Substantia nigra (tissue), 51 donors: ENCODE measurements at places on chromosomes 2 and 18.

GRCh38 chr2:237299906-237300305 is 114.1 kb downstream of the COL6A3 start:
- no peak for DNase-seq

GRCh38 chr2:102239344-102239743 is 52.5 kb downstream of the IL1RL2 start:
- DNase-seq = no peak

DNA sequence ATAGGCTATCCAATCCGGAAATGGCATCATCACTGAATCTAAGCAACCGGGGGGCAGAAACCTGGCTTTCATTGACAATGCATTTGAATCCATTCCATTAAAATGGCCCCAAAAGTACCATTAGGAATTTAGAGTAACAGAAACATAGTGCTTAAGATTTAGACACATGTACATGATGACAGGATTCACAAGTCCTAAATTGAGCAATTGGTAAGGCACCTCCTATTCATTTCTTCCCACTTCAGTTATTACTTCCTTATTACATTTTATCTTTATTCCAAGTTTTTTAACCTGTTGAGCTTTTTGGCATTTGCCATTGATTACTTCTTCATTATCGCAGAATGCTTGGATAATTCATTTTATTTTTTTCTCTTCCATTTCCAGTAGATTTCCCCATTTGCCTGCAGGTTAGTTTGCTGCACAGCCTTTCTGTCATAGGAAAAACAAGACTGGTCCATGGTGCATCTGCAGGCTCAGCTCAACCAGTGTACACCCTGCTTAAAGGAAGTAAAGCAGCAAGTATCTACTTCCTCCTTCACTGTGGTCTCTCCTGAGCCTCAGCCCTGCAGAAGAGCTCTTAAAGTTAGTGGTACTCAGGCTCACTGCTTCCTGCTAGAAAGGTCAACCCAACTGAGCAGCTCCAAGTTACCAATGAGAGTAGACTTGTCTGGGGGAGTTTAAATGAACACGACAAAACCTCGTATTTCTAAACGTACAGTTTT is 89.2 kb downstream of the DOCK10 start:
- DNase-seq = no peak

- DNase-seq = no peak
These were observed 678.5 kb downstream of the ARHGAP15 start for GRCh38 chr2:143807671-143808070.

- DNase-seq = no peak
These were observed 46.0 kb downstream of the ACAA2 start for GRCh38 chr18:49767111-49768050.

GRCh38 chr18:67159662-67160061 is 356.9 kb downstream of the DSEL start:
- no peak for DNase-seq

GRCh38 chr2:38037757-38038621 is 38.0 kb downstream of the CYP1B1 start:
- peak; percentile 11 for DNase-seq

GRCh38 chr2:48756289-48756688 is 765 bp upstream of the LHCGR start:
- no peak for DNase-seq

DNA sequence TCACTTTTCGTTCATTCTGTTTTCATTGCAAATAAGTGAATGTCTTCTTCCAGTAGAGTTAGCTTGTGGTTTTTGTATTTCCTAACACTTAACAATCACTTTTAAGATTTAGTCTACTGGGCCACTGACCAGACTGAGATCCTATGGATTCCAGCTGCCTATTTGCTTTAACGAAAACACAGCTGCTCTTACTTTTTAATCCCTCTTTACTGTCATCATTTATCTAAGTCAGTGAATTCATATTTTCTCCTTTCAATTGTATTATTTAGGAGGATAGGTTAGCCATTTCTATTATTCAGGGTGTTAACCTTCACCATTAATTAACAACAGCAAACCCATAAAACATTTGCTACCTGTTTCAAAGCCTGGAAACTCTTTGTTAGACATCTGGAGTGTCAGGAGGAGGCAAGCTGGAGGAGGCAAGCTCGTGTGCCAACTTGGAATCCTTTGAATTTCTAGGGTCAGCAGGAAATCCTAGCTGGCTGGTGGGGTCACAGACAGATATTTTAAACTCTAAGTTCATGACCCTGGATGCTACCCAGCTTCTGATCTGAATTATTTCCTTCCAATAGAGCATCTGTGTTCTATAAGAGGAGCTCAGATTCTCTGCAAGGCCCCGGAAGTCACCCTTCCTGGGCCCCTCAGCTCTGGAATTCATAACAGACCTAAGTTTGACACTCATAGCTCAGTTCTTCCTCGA is 385.3 kb downstream of the RBM43 start:
- no peak for DNase-seq

GRCh38 chr2:215836881-215837280 is 176.5 kb downstream of the MREG start:
- DNase-seq = no peak

DNA sequence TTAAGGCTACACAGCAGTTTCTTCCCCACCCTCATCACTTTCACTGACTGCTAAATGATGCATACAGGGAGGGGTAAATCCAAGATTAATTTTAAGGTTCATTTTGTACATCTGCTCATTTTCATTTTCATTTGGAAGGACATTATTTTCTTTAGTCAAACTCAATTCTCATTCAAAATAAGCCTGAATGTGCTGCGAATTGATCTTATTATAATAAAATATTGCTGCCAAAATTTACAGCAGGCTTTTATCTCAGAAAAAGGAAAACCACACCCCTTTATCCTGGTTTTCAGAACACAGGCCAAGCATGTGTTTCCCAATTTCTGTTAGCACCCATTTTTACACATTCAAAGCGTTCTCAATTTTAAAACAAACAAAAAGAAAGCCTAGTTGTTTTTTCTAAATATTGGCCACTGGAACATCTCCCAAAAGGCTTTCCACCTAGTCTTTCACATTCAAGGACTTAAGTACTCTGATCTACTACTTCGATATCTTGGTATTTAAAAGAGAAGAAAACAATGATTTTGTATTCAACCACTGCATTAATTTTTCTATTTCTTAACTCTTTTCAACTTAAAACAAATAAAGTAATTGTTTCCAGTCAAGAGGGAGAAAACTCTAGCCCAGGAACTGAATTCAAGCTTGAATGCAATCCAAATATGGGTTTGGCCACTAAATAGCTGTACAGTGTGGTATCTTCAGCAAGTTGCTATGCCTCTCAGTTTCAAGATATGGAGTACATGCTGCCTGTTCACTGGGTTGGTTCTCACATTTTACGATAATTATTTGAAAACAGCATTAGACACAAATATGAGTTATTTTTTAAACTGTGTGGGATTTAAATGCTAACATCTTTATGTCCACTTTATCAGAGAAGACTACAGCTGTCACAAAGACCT is 52.5 kb downstream of the CDH2 start:
- no peak for DNase-seq

- DNase-seq = no peak
These were observed 49.9 kb downstream of the UGP2 start for GRCh38 chr2:63891488-63892030.

GRCh38 chr2:20352230-20352578 is 1.6 kb upstream of the PUM2 start:
- DNase-seq = no peak

DNA sequence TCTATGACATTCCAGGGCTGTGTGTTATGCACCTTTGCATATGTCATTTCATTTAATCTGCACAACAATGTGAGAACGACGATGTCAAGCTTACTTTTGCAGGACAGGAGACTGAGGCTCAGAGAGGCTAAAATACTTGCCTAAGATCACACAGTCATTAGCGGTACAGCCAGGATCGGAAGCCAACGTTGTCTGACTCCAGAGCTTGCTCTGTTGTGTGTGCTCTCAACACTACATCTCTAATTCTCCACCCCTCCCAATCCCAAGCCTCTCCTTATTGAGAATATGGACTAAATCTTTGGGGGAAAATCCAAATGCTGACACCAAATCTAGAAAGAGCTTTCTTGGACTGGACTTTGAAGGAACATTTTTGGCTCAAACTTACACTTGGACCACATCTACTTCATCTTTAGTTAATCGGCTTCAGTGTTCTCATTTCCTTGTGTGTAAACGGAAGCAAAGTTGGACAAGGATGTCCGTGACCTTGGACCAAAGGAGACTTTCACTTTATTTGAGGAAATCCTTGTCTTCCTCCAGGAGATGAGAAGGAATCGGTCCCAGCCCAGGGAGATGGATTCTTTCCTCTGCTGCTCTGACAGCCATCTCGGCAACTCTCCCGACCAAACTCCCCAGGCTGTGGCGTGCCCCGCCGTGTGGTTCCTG is 242.4 kb downstream of the LPIN1 start:
- no peak for DNase-seq

DNA sequence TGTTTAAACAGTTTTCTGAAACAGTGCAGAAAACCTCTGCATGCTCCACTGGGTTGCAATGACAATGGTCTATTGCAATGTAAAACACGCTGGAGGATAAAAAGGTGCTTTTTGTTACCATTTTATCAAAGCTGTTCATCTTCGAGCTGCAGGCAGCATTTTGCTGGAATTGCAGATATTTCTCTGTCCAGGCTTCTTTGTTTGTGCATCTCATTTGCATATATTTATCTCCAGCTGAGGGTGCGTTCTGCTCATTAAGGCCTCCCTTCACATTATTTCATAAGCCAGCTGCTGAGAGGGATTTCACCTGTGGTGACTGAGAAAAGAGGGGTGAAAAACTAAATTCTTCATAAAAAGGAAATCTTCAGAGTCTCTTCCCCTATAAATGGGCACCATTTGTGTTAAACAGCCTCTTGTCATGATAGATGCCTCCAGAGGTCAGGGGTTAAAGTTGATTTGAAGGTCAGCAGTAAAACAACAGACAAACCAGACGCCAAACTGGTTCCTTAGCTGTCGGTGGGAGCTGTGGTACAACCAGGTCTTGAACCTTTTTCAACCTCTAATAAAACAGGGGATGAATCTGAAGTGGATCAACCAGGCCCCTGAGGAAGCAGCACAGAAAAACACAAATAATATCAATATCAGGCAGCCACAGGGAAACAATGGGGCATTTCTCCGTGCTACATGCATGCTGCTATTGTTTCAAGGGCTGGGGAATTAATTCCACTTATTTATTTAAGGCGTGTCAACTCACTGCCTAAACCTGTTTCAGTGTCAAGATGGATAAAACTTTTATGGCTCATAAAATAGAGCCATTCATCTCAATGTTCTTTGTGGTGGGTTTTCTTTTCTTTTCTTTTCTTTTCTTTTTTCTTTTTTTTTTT is 265.1 kb downstream of the MEIS1 start:
- DNase-seq = no peak

GRCh38 chr2:236843161-236843968 is 242.3 kb upstream of the COPS8 start:
- no peak for DNase-seq

DNA sequence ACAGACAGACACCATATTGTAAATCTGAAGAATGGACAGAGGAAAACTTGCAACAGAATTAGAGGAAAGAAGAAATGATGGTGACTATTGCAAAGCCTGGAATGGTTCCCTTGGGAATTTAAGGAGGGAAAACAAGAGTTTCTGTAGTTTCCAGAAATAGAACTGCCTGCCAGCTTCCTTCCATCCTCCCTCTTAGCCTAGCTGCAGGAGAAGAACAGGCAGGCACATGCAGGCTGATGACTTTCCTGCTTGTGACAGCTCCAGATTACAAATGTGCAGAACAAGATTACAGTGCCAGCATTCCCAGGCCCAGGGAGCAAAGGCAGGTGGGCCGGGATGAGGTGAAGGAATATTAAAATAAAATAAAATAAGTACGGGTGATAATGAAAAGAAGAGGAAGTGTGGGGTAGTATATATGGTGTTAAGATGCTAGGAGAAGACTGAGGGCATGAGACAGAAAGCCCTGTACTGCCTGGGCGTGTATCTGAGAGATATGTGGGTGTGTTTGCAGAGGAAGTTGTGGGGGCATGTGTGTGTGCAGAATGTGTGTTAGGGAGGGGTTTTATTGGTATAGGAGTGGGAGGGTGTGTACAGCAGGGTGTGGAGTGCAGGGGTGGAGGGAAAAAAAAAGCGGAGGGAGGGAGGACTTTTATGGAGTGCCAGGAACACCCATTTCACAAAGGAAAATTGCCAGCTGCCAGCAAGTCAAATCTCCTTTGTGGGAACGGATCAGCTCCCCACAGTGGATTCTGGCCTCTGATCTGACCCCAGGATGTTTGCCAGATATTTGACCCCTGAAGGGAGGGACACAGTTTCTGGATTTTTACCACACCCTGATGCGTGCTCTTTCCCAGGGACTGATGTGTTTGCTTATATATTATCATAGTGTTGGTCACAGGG is 43.9 kb upstream of the NEMP2 start:
- DNase-seq = no peak

DNA sequence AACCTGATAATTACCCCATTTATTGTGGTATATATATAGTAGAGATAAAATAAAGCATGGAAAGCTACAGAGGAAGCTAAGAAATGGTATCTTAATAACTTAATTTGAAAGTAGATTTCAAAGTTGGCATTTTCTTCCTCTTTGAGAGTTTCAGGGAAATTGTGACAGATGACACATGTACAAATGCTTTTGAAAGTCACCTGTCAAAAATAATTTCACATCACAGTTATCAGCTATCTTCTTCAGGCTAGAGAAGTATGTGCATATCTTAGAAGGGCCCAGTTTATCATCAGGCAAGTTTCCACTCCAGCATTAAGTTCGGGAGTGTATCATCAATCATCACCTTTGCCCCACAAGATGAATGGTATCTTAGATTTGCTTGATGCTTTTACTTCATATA is 457.9 kb downstream of the LRRTM4 start:
- no peak for DNase-seq

DNA sequence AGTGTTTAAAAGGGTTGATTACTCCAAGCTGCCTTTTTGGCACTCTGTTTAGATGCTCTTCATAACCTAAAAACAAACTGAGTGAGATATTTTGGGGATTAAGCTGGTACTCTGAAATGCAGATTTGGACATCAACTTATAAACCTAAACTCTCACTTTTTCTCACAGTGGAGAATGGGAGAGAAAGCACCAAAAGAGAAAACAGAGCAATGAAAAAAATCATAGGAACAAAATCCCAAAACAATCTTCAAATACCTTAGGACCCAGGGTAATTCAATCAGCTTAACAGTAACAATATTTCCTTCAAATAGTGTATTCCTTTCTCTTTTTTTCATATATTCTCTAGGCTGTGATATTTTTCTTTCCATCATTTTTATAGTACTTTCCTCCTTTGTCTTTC is 11.5 kb downstream of the LRP1B start:
- no peak for DNase-seq

DNA sequence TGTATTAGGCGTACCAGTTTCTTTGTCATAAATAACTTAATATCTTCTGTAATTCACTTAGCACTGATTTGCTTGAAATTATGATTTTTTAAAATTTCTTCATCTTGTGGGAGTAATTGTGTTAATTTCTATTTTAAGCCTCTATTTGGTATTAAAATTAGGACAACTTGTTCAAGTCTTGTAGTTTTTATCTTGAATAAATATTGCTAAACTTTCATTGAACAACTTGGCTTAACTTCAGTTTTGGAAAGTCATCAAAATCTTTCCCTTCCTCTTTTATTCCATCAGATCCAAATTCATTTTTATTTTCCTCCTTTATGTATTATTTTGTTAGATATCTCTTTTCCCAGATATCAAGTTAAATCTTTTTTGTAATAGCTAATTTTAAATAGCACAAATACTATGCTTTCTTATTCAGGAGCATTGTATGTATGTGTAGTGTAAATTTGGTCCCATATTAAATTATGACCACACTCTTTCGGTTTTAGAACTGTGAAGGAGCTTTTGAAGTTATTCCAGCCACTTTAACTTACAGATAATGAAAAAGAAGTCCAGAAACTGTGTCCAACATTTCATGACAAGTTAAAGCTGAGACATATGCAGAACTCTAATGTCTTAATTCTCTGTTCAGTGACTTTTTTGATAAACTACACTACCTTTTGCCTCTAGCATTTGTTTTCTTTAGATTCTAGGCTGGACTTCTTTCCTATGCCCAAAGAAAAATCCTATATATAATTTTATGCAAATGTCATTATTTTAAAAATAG is 31.7 kb upstream of the NT5C1B start:
- DNase-seq = no peak
